CD4-positive, alpha-beta T cell (primary cell): ENCODE measurements at places on chromosomes 12 and 14. TPM values are rescaled to one million over a fixed set of nuclear protein-coding genes. Genes with fewer than 3 reads are reported as not detected.

DNA sequence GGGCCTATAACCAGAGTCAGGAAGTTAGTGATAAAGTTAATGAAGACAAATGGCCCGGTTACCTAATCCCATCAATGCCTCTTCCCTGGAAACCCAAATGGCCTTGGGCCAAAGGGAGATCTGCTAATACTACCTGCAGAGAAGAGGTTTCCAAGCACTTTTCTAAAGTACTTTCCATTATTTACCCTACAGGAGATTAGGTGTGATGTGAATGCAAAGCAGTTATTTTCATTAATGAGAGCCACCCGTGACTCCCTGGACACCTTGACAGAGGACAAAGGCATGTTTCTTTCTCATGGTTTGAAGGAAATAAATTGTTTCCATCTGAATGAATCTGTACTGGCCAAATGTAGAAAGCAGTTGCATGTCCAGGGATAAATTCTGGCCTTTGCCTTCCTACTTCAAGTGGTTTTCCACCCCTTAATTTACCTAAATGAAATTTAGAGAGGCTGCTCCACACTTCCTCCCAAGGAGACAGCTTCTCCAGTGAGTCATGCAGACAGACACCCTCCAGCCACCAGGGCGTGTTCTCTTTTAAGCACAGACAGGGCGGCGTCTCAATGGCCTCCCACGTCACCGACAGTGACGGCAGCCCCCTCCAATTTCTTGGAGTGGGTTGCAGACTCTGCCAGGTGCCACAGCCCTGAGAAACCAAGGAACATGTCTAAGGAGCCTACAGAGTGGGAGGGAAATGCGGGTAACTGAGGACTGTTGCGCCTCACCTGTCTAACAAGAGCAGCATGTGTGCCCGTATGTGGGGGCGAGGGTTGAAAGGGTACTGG, 43.9 kb upstream of the GNPNAT1 start:
- no peaks in the 10 kb centered on the region for H3K36me3 ChIP-seq
- H3K4me1 ChIP-seq, result no peaks in the 10 kb centered on the region
- no peaks in the 10 kb centered on the region for H3K27me3 ChIP-seq
- no peak for DNase-seq
- H3K4me3 ChIP-seq, result no peak overlapping the region
- no peak overlapping the region for H3K27ac ChIP-seq

DNA sequence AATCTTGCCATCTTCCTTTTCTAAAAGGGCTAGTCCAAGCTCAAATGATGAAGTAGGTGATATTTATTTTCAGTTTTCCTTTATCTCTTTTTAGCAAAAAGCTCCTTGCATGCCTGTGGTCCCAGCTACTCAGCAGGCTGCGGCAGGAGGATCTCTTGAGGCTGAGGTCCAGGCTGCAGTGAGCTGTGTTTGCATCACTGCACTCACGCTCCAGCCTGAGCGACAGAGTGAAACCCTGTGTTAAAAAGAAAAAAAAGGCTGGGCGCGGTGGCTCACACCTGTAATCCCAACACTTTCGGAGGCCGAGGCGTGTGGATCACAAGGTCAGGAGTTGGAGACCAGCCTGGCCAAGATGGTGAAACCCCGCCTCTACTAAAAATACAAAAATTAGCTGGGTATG, 5.0 kb downstream of the TMEM116 start:
- no peaks in the 10 kb centered on the region for H3K27me3 ChIP-seq
- DNase-seq, result no peak
- H3K27ac ChIP-seq, result no peak overlapping the region
- H3K4me1 ChIP-seq, result peaks cover 32% of the 10 kb centered on the region
- no peak overlapping the region for H3K4me3 ChIP-seq
- no peaks in the 10 kb centered on the region for H3K36me3 ChIP-seq

DNA sequence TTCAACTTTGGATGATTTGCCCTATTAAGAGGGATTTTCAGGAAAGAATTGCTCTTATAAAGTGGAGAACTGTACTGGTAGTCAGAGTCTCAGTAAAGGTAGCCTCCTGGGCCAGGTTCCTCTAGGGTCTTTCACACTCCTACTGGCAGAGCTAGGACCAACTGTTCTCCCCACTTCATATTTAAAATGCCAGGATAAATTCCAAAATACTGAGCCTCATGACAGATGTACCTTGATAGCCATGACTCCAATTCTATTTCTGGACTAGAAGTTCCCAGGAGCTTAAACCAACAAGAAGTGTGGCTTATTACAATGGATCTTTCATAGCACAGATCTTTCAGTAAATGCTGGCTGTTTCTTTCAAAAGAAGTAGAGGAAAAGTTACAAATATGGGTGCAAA, 126.5 kb downstream of the C12orf75 start:
- H3K27me3 ChIP-seq, result peaks cover 3% of the 10 kb centered on the region
- no peaks in the 10 kb centered on the region for H3K4me1 ChIP-seq
- H3K27ac ChIP-seq, result no peak overlapping the region
- H3K4me3 ChIP-seq, result no peak overlapping the region

RD3L gene
- not detected for total RNA-seq

CLEC4A gene
- total RNA-seq, result 1.0 TPM

AVPR1A gene
- total RNA-seq, result not detected
